Upper lobe of left lung (tissue), 6 donors: ENCODE measurements at places on chromosomes 11 and 22. TPM values are rescaled to one million over a fixed set of nuclear protein-coding genes. Genes with fewer than 3 reads are reported as not detected.

The OR51B5 gene
- 0.30 TPM for total RNA-seq

The LRRC4C gene
- total RNA-seq, result 1.1 TPM

The MPZL3 gene
- total RNA-seq, result 5.2 TPM

The FXYD6 gene
- 58.3 TPM for total RNA-seq

The PKNOX2 gene
- 8.7 TPM for total RNA-seq

The SYTL2 gene
- total RNA-seq, result 21.4 TPM

The MOV10L1 gene
- total RNA-seq, result 0.47 TPM

The OR4C16 gene
- total RNA-seq, result not detected

The PKP3 gene
- total RNA-seq, result 46.1 TPM
